ENCODE measurements at places on chromosomes 11 and 22. TPM values are rescaled to one million over a fixed set of nuclear protein-coding genes. Genes with fewer than 3 reads are reported as not detected.

TBX1 gene
- 3.1 TPM for total RNA-seq

PDE3B gene
- total RNA-seq = 2.5 TPM

SMTNL1 gene
- total RNA-seq = not detected

OR51B5 gene
- total RNA-seq = not detected

SLC37A2 gene
- total RNA-seq = 0.10 TPM

APOL4 gene
- total RNA-seq = not detected

CRYAB gene
- total RNA-seq = 7.5 TPM

BEST1 gene
- total RNA-seq = 4.6 TPM

RTN4R gene
- total RNA-seq = 9.3 TPM

FOLR1 gene
- total RNA-seq = not detected

PKNOX2 gene
- total RNA-seq = not detected

SLC22A12 gene
- not detected for total RNA-seq

MFNG gene
- total RNA-seq = 2.7 TPM

HBB gene
- not detected for total RNA-seq

PVALB gene
- not detected for total RNA-seq

ISX gene
- total RNA-seq = not detected

ZNF70 gene
- total RNA-seq = 1.2 TPM

MUC2 gene
- 0.17 TPM for total RNA-seq

VPS11 gene
- total RNA-seq = 13.0 TPM

TEX54 gene
- not detected for total RNA-seq

PDGFB gene
- total RNA-seq = 4.5 TPM

CELSR1 gene
- 26.5 TPM for total RNA-seq

BIK gene
- total RNA-seq = 1.5 TPM

LINC01488 gene
- not detected for total RNA-seq

SYT13 gene
- total RNA-seq = 8.9 TPM

GNG3 gene
- not detected for total RNA-seq

DDB1 gene
- total RNA-seq = 177 TPM

LYVE1 gene
- 0.03 TPM for total RNA-seq

C11orf91 gene
- total RNA-seq = 1.0 TPM

FRMD8 gene
- total RNA-seq = 42.5 TPM

LDHAL6A gene
- total RNA-seq = not detected

KCTD14 gene
- 1.6 TPM for total RNA-seq

OR2D2 gene
- not detected for total RNA-seq

HOATZ gene
- not detected for total RNA-seq

OR8D4 gene
- not detected for total RNA-seq

OPCML gene
- total RNA-seq = not detected

KRTAP5-2 gene
- not detected for total RNA-seq

CEND1 gene
- 1.1 TPM for total RNA-seq

MYO18B gene
- total RNA-seq = 0.02 TPM

GGT5 gene
- total RNA-seq = 1.3 TPM

F2 gene
- 2.7 TPM for total RNA-seq

NRXN2 gene
- total RNA-seq = 0.40 TPM

CCDC87 gene
- total RNA-seq = 0.64 TPM

POU2AF3 gene
- total RNA-seq = 0.94 TPM
